ENCODE measurements at places on chromosomes 11 and 22. TPM values are rescaled to one million over a fixed set of nuclear protein-coding genes. Genes with fewer than 3 reads are reported as not detected.

SLC22A9 gene
- total RNA-seq, result not detected

RHOD gene
- total RNA-seq, result 2.3 TPM

DENND6B gene
- total RNA-seq, result 5.4 TPM

CCDC89 gene
- total RNA-seq, result 4.3 TPM

VPREB1 gene
- not detected for total RNA-seq

ANKK1 gene
- total RNA-seq, result 0.69 TPM
